ENCODE measurements at places on chromosomes 13 and 19.

DNA sequence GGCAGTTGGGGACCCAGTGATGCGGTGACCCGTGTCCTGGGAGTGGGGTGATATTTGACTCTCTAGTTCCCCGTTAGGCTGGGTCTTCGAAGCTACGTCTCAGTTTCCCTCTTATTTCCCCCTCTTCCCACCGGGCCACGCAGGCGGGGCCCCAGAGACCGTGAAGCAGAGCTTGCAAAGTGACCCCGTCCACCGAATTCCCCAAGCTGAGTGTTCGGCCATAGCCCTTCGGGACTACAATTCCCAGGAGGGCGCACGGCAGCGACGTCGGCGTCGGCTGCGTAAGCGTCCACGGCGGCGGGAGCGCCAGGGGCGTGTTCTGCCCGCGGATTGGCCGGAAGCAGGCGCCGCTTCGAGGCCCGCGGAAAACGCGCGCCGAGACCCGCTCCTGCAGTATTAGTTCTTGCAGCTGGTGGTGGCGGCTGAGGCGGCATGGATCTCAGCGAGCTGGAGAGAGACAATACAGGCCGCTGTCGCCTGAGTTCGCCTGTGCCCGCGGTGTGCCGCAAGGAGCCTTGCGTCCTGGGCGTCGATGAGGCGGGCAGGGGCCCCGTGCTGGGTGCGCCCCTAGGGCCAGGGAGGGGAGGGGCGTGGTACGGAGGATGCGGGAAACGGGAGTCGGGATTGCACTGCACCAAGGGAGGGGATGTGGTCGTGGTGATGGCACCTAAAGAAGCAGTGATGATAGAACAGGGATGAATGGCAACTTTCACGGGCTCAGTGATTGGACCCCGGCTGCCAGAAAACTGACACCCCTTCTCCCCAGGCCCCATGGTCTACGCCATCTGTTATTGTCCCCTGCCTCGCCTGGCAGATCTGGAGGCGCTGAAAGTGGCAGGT is at the start of gene RNASEH2A:
TSS of gene RNASEH2A (plus strand) at position 343 of the 840 bp plus-strand sequence. CDS start at position 433, 90 bp downstream.
- peak; percentile 83 for DNase-seq

GRCh38 chr13:74771964-74772363 is 637.8 kb upstream of the KLF12 start:
- DNase-seq, result no peak

DNA sequence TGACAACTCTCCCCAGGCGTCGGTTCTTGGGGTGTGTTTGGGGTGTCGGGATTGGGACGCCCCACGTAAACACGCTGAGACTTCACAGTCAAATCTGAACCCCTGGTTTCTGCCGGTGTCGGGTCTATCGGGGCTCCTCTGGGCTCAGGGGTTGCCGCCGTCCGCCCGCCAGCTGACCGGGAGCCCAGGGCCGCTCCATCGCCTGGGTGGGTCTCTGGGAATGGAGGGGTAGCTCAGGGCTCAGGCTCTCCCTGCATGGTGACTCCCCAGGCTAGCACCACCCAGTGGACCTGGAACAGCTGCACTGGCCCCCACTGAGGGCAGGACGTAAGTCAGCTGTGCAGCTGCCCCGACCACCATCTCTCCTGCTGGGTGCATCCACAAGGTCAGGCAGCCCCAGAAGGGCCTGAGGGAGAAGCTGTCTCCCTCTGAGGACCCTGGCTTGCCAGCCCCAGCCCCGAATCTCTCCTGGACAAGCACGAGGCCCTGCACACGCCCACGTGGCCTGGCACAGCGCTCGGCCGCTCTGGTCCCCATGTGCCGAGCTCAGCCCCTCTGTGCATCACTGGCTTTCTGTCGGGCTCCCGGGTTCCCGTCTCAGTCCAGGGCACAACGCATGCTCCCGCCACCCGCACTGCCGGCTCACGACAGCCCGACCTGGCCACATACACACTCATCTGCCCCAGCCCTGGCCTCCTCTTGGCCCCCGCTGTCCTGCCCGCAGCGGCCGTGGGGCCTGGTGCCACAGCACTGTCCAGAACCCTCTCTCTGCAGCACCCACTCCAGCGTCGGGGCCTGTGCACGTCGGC is 6.1 kb downstream of the RNF126 start:
- DNase-seq, result no peak

DNA sequence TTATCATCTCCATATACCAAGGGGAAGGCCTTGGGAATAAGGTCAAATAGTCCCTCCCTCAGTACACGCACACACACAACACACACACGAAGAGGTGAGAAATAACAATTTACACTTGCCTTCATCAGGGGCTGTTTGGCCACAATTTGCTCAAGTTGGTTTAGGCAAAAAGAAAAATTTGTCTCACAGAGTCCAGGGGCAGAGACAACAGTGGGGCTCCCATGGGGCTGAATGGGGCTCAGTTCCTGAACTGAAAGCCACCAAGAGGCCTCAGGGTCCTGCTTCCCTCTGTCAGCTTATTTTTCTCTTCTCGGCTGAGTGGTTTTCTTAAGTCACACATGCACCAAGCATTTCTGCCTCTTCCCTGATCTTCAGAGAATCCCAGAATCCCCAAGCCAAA is 35.5 kb downstream of the PCDH8 start:
- DNase-seq, result no peak

DNA sequence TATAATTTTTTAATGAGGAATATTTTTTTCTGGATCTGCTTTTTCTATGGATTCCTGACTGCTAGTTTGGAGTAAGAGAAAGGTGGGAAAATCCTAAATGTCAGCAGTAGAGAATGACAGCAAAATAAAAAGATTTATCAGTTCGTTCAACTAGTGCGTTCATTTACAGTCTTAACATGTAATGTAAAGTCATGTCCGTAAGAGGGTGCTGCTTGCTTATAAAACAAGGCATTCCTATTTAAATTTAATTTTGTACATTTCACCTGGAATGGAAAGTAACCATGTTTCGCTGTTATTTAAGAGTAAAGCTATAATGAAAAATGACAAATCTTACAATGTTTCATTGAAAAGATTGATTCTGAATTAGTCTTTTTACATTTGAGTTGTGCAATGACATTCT is 76.6 kb downstream of the ZMYM2 start:
- DNase-seq, result no peak

DNA sequence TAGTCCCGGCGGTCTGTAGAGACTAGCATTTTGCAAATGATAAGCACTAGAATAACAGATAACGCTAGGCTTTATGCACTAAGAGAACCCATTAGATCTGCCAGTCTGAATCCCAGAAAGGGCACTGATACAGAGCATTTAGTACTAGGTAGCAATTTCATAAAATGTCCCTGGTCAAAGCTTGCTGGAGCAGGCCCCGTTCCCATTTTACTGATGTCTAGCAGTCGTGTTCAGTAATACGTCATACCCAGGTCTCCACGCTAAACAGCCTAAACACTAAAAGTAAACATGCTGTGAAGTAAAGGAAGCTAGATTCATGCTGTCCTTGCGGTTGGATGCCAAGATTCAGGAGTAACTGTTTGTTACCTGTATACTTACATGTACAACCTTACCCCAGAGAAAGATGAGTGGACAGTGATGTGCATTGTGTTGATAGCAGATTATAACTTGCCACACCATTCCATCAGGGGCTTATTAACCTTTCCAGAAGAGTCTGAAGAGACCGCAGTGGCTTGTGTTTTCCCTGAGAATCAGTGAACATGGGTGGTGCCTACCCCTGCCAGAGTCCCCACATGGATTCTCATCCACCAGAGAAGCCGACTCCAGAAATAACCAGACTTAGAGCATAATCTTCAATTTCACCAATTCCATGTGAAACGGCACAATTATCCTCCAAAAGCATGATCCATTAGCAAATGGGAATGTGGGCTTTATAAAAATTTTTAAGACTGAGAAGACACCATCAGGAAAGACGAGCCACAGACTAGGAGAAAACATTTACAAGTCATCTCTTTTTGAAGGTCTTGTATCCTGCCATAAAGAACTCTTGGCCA is 3.4 kb upstream of the RPS11 start:
- no peak for DNase-seq

DNA sequence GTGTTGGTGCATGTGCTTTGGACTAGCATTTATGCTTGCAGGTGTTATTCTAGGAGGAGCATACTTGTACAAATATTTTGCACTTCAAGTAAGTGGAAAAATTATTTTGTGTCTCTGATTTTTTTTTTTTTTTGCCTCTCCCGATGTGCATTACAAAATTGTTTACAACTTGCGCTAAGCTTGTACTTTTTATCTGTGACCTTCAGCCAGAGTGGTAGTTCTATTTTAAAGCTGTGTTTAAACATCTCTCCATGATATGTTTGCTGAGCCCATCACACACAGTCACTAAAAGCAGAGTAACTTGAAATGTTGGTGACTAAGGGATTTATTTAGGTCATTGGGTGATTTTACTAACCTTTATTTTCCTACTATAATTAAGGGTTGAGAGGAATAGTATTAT is 20.8 kb downstream of the ITM2B start:
- DNase-seq, result no peak

DNA sequence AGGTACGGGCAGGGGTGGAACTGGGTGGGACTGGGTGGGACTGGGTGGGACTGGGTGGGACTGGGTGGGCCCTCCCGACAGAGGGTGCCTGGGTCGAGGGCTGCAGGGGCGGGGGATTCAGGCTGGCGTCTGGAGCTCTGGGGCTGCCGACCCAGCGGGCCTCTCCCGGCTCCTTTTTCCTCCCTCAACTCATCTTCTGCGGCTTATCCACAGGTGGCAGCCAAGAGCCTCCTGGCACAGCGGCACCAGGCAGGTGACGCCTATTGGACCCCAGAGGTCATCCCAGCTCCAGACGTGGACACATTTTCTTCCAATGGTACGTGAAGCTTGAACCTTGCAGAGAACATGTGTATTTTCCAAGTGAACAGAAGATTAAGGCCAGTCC is 533 bp downstream of the ZNF544 start:
- no peak for DNase-seq

GRCh38 chr13:99217461-99218110 is 16.9 kb downstream of the UBAC2 start:
- no peak for DNase-seq

DNA sequence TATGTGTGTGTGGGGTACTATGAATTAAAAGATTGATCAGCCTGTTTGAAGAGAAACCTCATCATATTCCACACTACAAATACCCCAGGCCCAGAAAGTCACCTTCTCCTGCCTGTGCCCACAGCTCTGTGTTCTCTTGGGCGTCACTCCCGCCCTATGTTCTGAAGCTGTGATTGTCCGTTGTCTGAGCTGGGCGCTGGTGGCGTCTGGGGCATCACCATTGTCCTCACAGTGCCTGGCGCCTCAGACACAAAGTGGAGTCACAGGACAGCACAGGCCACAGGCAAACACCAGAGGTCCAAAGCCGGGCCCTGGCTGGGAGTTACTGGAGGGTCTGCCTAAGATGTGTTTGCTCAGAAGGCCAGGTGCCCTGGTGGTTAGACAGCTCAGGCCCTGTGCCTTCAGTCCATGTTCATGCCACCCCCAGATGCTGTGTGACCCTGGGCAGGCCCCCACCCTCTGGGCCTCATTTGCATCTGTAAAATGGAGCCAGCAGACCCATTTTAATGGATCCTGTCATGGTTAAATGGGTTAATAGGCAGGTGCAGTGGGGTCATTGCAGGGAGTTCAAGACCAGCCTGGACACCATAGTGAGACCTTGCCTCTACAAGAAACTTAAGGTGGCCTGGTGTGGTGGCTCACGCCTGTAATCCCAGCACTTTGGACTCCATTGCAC is 34.5 kb downstream of the DNM2 start:
- DNase-seq, result no peak

GRCh38 chr13:25455146-25455545 is 83.4 kb downstream of the ATP8A2 start:
- no peak for DNase-seq

DNA sequence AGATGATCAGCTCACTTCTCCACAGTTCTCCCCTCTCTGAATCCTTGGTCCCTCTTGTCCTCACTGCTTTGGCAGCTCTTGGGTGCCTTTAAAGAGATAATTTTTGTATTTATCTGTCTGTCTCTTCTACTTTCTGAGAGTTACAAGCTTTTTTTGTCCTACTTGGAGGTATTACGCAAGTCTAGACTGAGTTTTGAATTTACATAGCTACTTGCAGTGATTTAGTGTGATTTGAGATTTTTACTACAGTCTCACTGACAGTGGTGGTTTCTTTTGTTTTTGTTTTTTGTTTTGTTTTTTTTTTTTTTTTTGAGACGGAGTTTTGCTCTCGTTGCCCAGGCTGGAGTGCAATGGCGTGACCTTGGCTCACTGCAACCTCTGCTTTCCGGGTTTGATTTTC is 22.1 kb downstream of the URI1 start:
- DNase-seq, result no peak

DNA sequence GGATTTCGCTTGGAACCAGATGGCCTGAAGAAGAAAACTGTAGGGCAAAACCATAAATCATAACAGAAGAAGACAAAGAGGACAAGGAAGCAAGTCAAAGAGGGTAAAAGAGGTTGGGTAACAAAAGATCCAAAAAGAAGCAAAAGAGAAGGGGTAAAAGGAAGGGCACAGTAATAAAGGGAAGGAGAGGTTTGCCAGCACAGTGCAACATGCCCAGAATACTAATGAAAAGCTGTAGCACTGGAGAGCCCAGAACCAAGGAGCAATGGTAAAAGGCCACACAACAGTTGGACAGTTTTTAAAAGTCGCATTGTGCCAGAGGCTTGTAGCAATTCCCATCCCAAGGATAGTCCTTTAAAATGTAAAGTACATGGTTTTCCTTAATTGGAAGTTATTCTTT is 506.6 kb downstream of the PCDH9 start:
- DNase-seq, result no peak

DNA sequence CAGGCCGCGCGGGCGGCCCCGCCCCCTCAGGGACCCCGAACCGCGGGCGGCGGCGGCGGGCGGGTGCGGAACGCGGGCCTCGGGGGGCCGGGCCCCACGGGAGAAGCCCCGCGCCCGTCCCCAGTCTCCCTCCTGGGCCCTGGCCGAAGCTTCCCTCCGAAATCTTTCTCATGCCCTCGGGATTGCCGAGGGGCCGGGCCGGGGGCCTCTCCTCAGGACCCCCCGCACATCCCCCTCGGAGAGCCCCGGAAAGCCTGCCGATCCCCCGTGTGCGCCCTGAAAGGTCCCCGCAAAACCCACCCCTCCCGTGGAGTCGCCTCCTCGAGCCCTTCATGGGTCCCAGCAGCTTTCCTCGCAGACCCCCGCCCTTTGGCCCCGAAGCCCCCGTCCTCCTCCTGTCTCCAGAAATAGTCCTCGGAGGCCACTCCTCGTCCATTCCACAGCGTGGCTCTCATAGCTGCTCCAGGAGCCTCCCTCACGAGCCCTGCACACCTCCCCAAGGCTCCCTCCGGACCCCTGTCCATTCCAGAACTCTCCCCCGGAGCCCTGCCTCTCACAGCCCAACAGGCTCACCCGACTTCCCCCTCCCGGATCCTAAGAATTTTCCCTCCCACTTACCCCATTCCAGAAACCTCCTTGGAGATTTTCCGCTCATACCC is 555 bp downstream of the SAMD4B start:
- no peak for DNase-seq
